Urinary bladder (tissue), 4 donors: ENCODE measurements at places on chromosomes 5 and 9. TPM values are rescaled to one million over a fixed set of nuclear protein-coding genes. Genes with fewer than 3 reads are reported as not detected.

GRCh38 chr5:157045601-157046000, 13.3 kb downstream of the HAVCR1 start:
- no peak for DNase-seq

- no peak for DNase-seq
Measured at GRCh38 chr5:1564182-1564748, 40.5 kb upstream of the LPCAT1 start.

GRCh38 chr9:77750284-77750683, 102.2 kb upstream of the GNA14 start:
- DNase-seq: no peak

DNA sequence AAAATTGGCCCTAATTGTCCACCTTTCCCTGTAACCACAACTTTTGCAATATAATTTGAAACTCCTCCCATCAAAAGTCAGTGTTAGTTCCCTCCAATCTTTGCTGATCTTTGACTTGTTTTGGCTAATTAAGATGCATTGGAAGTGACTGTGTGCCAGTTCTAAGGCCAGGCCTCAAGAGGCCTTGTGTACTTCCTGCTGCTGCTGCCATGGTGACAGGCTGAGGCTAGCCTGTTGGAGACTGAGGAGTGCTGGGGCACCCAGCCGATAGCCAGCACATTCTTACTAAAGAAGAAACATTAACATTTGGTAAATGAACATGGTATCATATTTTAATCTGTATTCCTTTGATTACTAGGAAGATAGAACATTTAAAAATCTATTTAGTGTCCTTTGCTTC, 86.5 kb downstream of the SREK1 start:
- no peak for DNase-seq

DNA sequence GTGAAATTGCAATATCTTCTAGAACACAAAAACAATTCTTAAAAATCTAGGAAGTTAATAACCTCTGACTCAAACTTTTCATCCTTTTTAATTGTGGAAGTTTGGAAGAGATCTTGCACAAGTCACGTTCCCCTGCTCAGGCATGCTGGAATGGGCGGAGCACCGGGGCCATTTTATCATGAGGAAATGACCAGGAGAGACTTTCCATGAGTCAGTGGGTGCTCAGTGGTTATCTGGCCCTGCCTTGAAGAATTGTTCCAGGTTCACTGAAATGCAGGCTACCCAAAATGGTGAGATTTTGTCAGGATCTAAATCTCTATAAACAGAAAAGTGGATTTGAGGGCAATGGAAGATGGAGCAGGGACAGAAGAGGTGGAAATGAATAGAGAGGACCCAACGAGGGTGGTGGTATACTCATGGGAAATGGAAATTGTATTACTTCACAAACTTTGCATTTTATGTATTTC, 61.2 kb downstream of the FYB1 start:
- DNase-seq: no peak

GRCh38 chr5:168365581-168366081, 74.2 kb downstream of the WWC1 start:
- peak; percentile 21 for DNase-seq

GRCh38 chr5:172545291-172545801, 91.0 kb upstream of the SH3PXD2B start:
- no peak for DNase-seq

DNA sequence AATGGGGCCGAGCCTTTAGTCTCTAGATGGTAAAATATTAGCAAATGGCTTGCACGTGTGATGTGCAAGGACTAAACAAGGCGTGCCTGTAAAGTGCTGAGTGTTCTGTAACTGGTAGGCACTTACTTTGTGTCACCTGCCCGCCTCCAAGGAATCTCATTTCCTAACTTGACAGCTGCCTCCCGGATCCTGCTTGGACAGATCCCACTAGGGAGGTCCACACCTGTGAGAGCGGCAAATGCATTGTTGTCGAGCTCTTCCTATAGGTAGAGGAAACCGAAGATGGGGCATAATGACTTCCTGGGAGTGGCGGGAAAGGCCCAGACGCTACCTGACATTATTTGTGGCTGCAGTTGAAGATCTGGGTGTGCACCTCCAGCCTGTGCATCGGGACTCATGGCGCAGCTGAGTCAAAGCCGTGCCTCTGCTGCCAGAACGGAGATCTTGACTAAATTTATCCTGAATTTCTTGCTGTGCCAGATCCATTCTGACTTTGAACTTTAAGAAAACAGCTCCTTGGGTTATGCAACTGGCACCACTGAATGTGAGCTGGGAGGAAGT, 79.8 kb downstream of the TENT4A start:
- DNase-seq: no peak

The FOXB2 gene
- polyA plus RNA-seq: not detected

The SPATA31E1 gene
- 0.04 TPM for polyA plus RNA-seq

The CDH9 gene
- not detected for polyA plus RNA-seq

The AK1 gene
- 57.2 TPM for polyA plus RNA-seq

The MYMK gene
- not detected for polyA plus RNA-seq
